ENCODE measurements at places on chromosomes 7 and 10. TPM values are rescaled to one million over a fixed set of nuclear protein-coding genes. Genes with fewer than 3 reads are reported as not detected.

DNA sequence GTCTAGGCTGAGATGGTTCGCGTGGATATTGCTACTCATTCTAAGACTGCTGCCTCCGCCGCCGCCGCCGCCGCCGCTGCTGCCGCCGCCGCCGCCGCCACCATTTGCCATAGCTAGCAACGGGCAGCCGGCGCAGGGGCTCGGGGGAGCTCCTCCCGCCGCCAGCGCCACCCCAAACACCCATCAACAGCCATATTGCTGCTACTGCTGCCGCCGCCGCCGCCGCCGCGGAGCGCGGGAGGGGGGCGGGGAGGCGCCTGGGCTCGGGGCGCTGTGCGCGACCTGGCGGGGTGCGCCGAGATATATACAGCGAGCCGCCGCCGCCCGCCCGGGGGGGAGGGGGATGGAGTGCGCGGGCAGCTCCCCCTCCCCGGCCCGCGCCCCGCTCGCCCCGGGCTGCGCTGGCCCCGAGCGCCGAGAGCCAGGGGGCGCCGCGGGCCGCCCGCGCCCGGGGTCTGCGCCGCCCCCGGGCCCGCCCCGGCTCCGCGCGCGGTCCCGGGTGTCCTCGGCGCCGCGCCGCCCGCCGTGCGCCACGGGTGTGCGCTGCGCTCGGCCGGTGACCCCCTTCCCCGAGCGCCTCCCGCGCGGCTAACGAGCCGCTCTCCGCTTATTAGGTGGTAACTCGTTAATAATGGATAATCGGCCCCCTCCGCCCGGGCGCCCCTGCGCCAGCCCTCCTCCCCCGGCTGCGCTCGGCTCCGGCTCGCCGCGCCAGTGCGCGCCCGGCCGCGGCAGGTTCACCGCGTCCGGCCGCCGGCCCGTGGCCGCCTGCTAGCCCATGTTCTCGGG is at the start of gene KCNMA1:
Gene KCNMA1, minus strand, starts transcription at position 277 of the 789 bp plus-strand sequence.
- peak; percentile 31 for DNase-seq
- no peak within 1 kb of the TSS for H3K27ac ChIP-seq
- H3K4me1 ChIP-seq, result peaks cover 2% of the 10 kb centered on the region
- peaks cover 53% of the 10 kb centered on the region for H3K27me3 ChIP-seq
- H3K36me3 ChIP-seq, result no peaks in the 10 kb centered on the region

DNA sequence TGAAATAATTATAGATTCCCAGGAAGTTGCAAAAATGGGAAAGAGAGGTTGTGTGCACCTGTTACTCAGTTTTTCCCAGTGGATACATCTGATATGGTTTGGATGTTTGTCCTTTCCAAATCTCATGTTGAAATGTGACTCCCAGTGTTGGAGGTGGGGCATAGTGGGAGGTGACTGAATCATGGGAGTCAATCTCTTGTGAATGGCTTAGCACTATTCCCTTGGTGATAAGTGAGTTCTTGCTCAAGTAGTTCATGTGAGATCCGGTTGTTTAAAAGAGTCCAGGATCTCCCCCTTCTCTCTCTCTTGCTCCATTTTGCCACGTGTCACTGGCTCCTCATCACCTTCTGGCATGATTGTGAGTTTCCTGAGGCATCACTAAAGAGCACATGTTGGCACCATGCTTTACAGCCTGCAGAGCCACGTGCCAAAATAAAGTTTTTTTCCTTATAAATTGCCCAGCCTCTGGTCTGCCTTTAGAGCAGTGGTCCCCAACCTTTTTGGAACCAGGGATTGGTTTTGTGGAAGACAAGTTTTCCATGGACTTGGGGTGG is 149.2 kb downstream of the RAMP3 start:
- no peak overlapping the region for H3K4me3 ChIP-seq
- H3K36me3 ChIP-seq, result peaks cover 5% of the 10 kb centered on the region
- H3K27ac ChIP-seq, result no peak overlapping the region
- no peaks in the 10 kb centered on the region for H3K4me1 ChIP-seq
- peaks cover 10% of the 10 kb centered on the region for H3K27me3 ChIP-seq
- no peak for DNase-seq

DNA sequence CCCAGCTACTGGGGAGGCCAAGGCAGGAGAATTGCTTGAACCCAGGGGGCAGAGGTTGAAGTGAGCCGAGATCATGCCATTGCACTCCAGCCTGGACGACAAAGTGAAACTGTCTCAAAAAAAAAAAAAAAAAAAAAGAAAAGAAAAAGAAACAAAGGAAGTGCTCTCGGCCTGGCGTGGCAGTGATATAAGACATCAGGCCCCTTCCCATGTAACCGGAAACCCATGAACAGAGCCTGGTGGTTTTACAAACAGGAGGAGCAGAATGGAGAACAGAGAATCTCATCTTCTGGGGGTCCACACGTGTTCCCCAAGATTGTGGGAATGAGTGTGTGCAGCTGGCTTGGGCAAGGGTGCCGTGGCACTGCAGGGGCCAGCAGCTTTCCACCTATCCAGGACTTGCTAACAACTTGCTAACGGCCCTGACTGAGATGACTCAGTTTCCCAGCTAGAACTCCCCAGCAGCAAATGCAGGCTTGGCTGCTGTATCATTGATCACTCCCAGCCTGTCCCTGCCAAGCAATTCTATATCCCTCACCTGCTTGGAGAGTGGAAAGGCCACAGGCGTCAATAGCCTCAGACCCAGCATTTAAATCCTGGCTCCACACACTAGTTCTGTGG is 103.0 kb downstream of the COL26A1 start:
- no peak overlapping the region for H3K4me3 ChIP-seq
- DNase-seq, result no peak
- no peak overlapping the region for H3K27ac ChIP-seq

- peaks cover 88% of the 10 kb centered on the region for H3K4me1 ChIP-seq
- H3K27me3 ChIP-seq, result no peaks in the 10 kb centered on the region
- H3K4me3 ChIP-seq, result no peak overlapping the region
- peak overlapping the region; percentile 98 for H3K27ac ChIP-seq
Measured at GRCh38 chr7:50268223-50268622, 36.3 kb upstream of the IKZF1 start.

GRCh38 chr7:219581-220150 is 27.3 kb downstream of the FAM20C start:
- no peak overlapping the region for H3K4me3 ChIP-seq
- H3K27ac ChIP-seq, result no peak overlapping the region
- no peak for DNase-seq
- H3K36me3 ChIP-seq, result no peaks in the 10 kb centered on the region

DNA sequence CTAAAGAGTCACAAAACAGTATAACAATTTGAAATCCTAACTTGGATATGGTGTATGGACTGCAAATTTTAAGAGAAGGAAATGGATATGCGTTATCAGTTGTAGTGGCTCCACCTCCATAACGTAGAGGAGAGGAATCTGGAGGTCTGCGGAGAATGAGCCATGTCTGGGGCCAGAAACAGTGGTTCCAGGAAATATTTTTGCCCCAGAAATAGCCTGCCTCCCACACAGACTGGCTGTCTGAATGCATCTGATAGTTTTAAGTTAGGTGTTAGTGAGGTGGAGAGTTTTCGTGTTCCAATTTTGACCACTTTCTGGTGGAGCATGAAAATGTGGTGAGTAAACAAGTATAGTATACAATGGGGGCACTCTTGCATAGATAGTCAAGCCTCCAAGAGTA is 1.6 kb downstream of the PHTF2 start:
- peak overlapping the region; percentile 83 for H3K4me3 ChIP-seq
- H3K4me1 ChIP-seq, result peaks cover 71% of the 10 kb centered on the region
- peak; percentile 25 for DNase-seq
- peak overlapping the region; percentile 94 for H3K27ac ChIP-seq

Gene LIPK
- not detected for total RNA-seq

Gene GRM3
- not detected for total RNA-seq

Gene AKR1C4
- not detected for total RNA-seq

Gene ICA1
- 1.0 TPM for total RNA-seq

Gene TMEM236
- total RNA-seq, result 0.02 TPM

All from activated CD4-positive, alpha-beta T cell treated with anti-CD3 and anti-CD28 coated beads for 36 hours (primary cell).